ENCODE measurements at places on chromosomes 13 and 19.

- no peak for DNase-seq
Observed at GRCh38 chr13:113273321-113273720, 23.7 kb upstream of the LAMP1 start.

- DNase-seq = no peak
Observed at GRCh38 chr13:87712012-87712411, 40.8 kb downstream of the SLITRK5 start.

GRCh38 chr13:51588406-51588949 lies 4.2 kb downstream of the WDFY2 start:
- DNase-seq = no peak

GRCh38 chr13:80265348-80265747 lies 75.6 kb downstream of the SPRY2 start:
- no peak for DNase-seq

GRCh38 chr13:29903996-29904395 lies 53.6 kb upstream of the UBL3 start:
- no peak for DNase-seq

DNA sequence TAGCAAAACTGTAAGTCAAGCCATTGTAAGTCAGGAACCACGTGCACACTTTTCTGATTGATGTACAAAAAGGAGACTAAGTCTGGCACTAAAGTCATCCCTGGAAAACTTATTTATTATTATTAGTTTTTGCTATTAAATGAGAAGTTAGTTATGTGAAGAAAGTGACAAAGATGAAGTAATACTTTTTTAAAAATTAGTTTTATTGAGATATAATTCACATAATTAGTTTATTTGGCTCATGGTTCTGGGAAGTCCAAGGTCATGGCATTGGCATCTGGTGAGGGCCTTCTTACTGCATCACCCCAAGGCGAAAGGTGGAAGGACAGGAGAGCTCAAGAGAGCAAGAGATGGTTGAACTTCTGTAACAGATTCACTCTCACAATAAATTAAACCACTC lies 36.9 kb downstream of the GARRE1 start:
- DNase-seq = no peak

DNA sequence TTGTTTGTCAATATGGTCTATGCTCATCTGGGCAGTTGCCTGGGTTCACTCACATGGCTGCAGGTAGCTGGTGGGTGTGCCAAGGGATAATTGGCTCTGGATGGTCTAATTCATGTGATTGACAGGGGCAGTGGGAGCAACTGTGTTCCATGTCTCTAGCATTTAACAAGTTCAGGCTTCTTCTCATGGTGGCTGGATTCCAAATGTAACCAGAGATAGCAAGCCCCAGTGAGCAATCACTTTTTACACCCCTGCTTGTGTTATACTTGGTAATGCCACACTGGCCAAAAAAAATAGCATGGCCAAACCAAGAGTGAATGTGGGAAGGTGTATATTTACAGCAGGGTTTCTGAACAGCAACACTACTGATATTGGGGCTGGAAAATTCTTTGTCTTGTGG lies 89.6 kb upstream of the TNFSF11 start:
- DNase-seq = no peak

GRCh38 chr19:38549942-38550341 lies 67.8 kb downstream of the MAP4K1 start:
- no peak for DNase-seq

DNA sequence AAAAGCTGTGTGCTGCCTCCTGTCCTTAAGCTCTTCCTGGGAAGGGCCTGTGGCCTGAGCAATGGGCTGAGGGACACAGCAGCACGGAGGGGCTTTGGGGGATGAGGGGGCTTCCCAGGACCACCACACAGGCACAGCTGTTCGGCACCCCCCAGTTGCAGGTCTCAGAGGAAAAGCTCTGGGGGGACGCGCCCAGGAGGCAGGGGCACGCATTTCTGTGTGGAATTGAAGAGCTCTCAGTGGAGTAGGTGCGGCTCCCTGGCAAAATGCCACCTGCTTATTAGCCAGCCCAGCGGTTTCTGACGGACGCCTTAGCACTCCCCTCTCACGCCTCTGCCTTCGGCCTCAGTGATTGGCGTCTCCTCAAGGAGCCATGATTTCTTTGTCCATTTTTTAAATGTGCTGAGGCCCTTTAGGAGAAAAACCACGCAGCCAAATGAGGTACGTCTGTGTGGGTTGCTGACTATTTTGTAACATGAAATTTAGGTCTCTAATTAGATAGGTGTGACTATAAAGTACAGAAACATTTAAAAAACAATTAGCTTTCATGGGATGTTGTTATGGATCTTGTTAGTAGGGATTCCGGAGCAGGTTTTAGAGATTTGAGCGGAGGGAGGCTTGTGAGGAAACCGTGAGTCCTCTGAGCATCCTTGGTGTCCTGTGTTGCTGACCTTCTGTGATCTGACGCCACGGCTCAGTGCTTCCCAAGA lies 4.0 kb downstream of the MCF2L start:
- DNase-seq = no peak

- DNase-seq = no peak
Observed at GRCh38 chr19:52542984-52543664, 15.7 kb downstream of the ZNF808 start.

GRCh38 chr19:6767081-6767356 lies 216 bp downstream of the SH2D3A start:
- no peak for DNase-seq

DNA sequence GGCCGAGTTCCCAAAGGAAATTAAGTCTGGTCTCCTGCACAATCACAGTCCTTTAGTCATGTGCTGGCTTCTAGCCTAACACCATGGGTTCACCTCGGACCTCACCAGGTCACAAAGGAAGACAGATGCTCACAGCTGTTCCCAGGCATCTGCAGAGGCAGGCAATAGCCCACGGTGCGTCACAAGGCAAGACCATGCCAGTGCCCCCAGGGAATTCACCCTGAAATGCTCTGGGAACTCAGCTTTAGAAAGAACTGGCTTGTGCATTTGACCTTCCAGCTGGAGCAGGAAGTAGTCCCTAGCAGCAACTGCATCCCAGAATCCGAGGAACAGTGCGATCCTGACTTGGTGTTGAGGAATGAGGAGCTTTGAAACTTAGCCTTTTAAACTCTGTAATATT lies 96.8 kb upstream of the WASF3 start:
- DNase-seq = no peak

DNA sequence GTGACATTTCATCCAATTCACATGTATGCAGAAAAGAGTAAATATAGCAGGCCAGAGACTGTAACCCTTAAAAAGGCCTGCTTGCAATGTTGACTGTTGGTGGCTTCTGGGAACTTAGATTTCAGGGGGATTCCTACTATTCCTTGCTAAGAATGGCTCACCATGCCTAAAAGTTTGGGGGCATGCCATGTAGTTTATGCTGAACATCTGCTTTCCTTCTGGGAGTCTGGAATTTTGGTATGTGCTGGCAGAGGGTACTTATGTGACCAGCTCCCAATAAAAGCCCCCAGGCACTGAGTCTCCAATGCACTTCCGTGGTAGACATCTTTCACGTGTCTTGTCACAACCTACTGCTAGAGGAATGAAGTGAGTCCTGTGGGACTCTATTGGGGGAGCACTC lies 88.4 kb upstream of the PCDH8 start:
- no peak for DNase-seq

DNA sequence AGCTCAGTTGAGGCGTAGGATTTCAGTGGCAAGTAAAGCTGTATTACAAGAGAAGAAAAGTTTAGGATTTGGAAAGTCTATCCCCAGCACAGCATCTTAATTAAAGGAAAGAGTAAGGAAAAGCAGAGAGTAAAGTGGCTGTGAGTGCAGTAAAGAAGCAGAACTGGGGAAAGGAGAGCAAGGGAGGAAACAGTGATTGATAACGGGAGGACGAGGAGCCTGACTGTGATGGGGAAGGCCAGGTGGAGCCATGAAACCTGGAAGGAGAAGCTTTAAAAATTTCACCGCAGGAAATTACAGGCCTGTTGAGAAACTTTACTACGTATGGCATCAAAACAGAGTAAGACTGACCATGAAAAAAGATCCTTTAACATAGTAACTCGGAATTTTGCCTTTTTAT lies 175.6 kb downstream of the SHISA2 start:
- no peak for DNase-seq

GRCh38 chr13:20359335-20359734 lies 127.2 kb upstream of the GJB6 start:
- DNase-seq = no peak

DNA sequence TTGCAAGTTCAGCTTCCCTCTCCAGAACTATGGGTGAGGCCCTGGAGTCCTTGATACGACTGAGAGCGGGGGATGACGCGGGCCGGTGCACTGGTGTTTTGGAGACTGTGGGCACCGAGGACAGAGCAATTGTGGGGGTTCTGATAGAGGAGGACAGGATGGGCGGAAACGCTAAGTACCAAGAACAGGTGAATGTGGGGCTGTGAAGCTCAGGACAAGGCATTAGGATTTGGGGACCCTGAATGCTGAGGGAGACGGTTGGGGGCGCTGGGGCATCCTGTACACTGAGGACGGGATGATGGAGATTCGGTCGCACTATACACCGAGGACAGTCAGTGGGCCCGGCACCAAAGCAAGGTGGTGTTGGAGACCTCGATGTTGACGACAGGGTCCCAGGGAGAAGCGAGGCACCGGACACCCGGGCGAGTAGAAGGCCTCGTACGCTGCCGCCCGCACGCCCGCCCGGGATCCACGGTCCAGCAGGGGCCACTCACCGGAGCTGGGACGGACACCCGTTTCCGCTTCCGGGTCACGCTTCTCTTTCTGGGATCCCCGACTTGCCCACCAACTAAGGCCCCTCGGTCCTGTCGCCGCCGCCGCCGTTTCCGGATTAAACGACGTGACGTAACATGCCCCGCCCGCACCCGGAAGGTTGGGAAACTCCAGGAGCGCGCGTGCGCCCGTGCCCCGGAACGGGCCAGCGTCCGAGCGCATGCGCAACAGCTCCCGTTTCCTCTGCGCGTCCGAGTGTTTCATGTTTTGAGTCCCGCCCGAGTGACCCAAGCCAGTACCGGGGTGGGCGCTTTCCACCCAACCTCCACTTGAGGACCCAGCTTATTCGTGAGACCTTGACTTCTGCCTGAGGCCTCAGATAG lies at the start of gene CHMP2A:
Gene CHMP2A, minus strand, starts transcription at position 612 of the 875 bp plus-strand sequence. CDS start 893 bp downstream, outside the sequence.
- DNase-seq = no peak

DNA sequence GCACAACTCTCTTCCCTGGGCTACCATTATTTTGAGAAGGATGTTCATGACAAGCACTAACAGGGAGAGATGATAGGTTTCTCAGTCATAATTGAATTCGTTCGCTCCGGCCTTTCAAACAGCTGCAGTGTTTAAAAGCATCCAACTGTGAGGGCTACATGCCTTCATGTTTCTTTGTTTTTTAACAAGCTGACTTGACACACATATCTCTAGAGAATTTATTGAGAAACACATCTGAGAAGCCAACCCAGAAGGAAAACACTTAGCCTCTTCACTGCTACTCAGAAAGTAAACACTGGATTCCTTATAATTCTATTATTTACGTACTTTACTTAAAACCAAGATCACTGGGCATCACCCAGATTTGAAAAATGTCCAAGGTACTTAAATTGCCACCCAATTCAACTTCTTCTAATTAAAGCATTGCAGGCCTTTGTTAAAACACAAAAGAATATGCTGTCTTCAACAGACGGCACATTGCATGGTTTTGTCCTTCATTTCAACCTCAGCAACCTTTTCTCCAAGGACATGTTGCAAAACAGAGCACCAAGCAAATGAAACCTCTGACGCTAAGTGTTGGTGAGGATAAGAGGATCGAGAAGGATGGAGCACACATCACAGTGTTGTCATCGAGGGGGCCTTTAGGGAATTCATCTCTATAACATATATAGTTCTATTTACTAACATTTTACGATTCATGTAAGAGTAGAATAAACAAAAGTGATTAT lies 75.8 kb downstream of the TBC1D4 start:
- DNase-seq = no peak

DNA sequence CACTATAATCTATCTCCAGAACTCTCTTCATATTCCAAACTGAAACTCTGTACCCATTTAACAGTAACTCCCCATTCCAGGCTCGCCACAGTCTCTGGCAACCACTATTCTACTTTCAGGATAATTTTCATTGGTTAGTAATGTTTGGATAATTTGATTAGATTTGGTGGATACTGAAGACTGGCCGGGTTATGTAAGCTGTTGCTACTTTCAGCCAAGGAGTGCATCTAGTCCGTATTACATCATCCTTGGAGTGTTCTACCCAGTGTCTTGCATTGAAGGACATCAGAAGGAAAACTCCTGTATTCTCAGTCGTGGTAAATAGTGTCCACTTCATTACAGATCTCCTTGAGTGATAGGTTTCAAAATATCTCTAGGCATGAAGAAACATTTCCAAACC lies 60.5 kb downstream of the PCCA start:
- DNase-seq = no peak

- no peak for DNase-seq
Observed at GRCh38 chr19:28472843-28473242, 740.1 kb downstream of the UQCRFS1 start.

DNA sequence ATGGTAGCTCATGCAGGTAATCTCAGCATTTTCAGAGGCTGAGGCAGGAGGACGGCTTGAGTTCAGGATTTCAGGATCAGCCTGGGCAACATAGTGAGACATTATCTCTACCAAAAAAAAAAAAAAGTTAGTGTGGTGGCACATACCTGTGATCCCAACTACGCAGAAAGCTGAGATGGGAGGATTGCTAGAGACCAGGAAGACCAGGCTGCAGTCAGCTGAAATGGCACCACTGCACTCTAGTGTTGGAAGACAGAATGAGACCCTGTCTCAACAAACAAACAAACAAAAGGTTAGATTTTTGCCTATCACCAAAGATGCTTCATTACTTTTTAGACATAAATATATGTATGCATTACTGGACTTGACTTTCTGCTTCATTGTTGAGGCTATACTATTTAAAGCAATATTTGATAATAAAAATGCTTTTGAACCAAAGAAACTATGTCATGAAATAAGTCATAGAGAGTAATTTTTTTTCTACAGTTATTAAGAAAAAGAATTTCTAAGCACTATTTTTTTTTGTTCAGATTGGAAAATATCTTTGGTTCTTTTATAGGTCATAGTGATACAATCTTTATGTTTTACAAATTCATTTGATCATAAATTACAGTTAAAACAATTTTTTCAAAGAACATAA lies 1180.1 kb upstream of the ATXN8OS start:
- DNase-seq = no peak

- no peak for DNase-seq
Observed at GRCh38 chr19:41324921-41325639, 15.1 kb downstream of the CCDC97 start.

DNA sequence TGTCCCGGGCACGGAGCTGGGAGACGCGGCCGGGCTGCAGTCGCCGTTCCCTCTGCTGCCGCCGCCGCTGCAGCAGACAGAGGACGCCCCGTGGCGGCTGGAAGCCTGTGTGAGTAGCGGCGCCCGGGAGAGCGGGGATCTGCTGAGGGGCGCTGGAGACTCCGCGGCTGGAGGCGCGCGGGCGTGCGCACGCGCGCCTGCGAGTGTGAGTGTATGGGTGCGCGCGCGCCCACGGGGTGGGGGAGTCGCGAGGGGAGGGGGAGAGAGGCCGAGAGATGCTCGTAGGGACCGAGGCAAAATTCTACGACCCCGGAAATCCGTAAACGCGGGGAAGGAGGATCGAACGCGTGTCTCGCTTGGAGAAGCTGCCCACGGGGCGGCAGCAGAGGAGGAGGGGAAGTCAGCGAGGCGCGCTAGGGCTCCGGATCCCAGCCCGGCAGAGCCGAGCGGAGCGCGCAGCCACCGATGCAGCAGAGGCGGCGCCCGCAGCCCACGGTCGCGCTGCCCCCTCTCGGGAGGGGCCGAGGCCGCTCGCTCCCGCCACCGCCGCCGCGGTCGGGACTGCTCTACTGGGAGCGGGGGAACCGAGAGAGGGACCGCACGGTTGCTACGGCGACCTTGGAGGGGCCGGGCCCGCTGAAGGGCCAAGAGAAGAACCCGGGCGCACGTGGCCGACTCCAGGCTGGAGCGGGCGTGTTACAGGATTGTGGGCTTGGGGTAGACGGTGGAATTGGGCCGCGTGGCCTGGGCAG lies at the start of gene ENOX1:
Gene ENOX1, minus strand, starts transcription at position 207 of the 752 bp plus-strand sequence.
- DNase-seq = no peak
